ENCODE measurements at places on chromosomes 7 and 10. TPM values are rescaled to one million over a fixed set of nuclear protein-coding genes. Genes with fewer than 3 reads are reported as not detected.

GRCh38 chr10:71868192-71868697, 17.2 kb upstream of the PSAP start:
- H3K4me1 ChIP-seq: no peaks in the 10 kb centered on the region
- peak; percentile 47 for DNase-seq
- no peak overlapping the region for H3K27ac ChIP-seq
- H3K36me3 ChIP-seq: no peaks in the 10 kb centered on the region
- H3K4me3 ChIP-seq: no peak overlapping the region

Gene SLC16A12
- polyA plus RNA-seq: 6.0 TPM

GRCh38 chr10:75263806-75264205, 28.0 kb upstream of the COMTD1 start:
- H3K4me1 ChIP-seq: peaks cover 21% of the 10 kb centered on the region
- H3K27me3 ChIP-seq: no peaks in the 10 kb centered on the region
- H3K4me3 ChIP-seq: no peak overlapping the region

DNA sequence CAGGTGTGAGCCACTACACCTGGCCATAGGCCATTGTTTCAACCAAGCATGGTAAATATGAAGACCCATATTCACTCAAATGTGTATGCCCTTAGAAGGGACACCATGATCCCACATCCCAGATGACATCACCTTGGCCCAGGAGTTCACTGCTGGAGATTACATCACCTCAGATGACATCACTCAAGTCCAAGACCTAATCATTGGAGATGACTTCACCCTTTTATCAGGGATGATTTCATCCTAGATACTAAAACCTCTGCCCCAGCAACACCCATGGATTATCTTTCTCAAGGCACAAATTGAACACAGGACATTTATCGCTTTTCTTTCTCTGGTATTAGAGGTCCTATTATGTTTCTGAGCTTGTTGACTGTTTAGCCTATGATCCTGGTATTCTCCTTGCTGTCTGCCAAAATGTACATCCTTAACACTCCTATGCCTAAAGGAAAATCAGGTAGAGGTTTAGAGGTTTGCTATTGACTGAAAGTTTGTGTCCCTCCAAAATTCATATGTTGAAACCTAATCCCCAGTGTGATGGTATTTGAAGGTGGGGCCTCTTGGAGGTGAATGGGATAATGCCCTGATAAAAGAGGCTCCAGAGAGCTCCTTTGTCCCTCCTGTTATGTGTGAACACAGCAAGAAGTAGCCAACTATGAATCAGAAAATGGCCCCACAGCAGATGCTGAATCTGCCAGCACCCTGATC, 9.8 kb upstream of the CYP2C18 start:
- no peaks in the 10 kb centered on the region for H3K36me3 ChIP-seq
- H3K27me3 ChIP-seq: no peaks in the 10 kb centered on the region
- DNase-seq: no peak
- H3K27ac ChIP-seq: no peak overlapping the region
- H3K4me1 ChIP-seq: no peaks in the 10 kb centered on the region
- no peak overlapping the region for H3K4me3 ChIP-seq

Gene VDAC2
- polyA plus RNA-seq: 81.9 TPM

DNA sequence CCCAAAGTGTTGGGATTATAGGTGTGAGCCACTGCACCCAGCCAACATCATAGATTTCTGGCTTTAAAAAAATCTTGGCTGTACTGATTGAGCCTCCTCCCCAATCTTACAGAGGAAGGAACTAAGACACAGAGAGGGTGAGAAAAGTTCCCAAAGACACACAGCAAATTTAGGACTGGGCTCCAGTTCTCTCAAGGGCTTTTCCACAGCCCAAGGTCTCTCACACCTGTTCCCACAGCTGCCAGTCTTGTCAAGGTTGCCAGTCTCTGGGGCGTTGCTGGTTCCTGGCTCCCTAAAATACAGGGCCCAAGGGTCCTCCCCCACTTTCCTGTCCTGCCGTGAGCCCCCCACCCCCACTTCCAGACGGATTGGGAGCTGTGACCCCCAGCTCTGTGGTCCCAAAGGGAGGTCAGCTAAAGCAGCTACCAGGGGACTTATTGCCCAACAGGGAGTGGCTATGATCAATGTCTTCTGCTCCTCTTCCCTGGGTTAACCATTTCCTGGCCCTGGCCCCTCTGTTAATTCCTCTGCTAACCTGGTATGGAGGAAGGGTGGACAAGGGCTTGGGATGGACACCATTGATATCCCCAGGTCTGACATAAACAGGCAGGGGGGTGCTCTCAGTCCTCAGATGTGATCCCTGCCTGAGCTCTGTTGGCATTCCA, 3.1 kb upstream of the ZAN start:
- no peak overlapping the region for H3K27ac ChIP-seq
- no peak for DNase-seq
- H3K4me3 ChIP-seq: no peak overlapping the region
- H3K36me3 ChIP-seq: no peaks in the 10 kb centered on the region

DNA sequence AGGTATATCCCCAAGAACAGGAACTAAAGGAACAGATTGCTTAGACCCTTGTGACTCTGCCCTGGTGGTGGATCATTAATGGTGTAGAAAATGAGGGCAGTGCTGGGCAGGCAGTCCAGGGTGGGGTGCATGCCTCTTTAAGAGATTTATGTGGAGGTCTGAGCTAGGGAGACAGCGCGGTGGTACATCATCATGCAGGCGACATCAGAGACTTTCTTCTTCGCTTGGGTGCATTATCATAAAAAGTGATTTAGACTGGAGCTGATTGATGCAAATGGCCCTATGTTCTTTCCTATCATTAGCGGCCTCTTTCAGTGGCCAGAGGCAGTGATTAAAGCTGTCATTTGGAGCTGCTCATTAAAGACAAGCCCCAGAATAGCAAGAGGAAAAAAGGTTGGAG, 519.1 kb upstream of the GALNT17 start:
- no peaks in the 10 kb centered on the region for H3K36me3 ChIP-seq
- no peak overlapping the region for H3K27ac ChIP-seq
- no peak for DNase-seq
- H3K4me1 ChIP-seq: no peaks in the 10 kb centered on the region
- no peaks in the 10 kb centered on the region for H3K27me3 ChIP-seq

DNA sequence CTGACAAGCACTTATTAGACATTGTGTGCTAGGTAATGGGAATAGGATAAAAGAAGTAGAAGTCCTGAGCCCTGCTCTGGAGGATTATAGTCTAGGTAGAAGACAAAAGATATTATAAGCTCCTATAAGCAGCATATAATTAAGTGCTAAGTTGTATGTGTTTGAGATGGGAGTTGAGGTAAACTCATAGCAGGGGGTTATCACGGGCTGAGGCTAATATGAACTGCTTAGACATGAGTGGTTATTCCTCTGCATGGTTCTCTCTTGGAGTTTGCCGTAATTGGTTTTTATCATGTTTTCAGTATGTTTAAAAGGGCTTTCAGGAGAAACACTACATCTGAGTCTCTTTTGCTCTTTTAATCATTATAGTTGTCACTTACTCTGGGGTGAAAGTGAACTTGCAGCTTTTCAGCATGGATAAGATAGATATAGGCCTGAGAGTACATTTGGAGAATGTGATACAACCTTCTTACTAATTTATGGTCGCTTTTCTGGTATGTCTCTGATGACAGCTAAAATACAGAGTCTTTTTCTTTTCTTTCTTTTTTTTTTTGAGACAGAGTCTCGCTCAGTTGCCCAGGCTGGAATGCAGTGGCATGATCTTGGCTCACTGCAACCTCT, 39.0 kb downstream of the SMNDC1 start:
- DNase-seq: no peak
- H3K36me3 ChIP-seq: no peaks in the 10 kb centered on the region
- H3K27me3 ChIP-seq: no peaks in the 10 kb centered on the region
- no peak overlapping the region for H3K4me3 ChIP-seq
- no peak overlapping the region for H3K27ac ChIP-seq

DNA sequence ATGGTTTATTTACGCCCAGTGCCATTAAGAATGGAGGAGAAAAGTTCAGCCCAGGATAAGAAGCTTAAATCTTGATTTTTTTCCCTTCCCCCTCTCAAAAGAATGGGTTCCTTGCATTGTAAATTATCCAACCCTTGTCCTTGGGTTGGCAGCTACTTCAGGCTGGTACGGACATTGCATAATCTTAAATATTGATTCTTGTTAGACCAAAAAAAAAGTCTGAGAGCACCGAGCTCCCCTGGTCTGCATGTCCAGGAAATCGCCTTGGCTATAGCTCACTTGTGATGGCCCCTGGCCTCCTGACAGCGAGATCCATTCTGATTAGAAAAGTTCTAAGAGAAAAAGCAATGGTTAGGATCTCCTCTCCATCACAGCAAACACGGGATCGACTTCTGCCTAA, 151.7 kb downstream of the EBF3 start:
- H3K36me3 ChIP-seq: no peaks in the 10 kb centered on the region
- no peak for DNase-seq
- no peaks in the 10 kb centered on the region for H3K4me1 ChIP-seq
- H3K4me3 ChIP-seq: no peak overlapping the region

Gene ADAM12
- polyA plus RNA-seq: 0.11 TPM
